ENCODE measurements at places on chromosomes 7 and 10. TPM values are rescaled to one million over a fixed set of nuclear protein-coding genes. Genes with fewer than 3 reads are reported as not detected.

DNA sequence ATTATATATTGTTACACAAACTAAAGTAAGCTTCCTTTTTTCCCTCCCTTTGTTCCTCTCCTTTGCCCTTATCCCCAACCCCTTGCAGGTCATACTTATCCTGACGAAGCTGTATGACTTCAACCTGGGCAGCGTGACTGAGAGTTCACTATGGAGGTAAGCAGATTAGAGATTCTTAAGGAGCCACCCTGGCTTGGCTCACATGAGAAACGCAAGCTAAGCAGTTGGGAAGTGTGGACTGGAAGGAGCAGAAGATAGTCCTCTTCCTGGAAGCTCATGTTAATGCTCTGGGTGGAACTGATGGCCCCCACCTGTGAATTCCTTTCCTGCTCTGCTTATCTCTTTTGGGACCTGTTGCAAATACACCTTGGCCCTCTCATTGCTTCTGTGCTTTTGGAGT, 201.6 kb downstream of the SORCS3 start:
- no peak for DNase-seq

DNA sequence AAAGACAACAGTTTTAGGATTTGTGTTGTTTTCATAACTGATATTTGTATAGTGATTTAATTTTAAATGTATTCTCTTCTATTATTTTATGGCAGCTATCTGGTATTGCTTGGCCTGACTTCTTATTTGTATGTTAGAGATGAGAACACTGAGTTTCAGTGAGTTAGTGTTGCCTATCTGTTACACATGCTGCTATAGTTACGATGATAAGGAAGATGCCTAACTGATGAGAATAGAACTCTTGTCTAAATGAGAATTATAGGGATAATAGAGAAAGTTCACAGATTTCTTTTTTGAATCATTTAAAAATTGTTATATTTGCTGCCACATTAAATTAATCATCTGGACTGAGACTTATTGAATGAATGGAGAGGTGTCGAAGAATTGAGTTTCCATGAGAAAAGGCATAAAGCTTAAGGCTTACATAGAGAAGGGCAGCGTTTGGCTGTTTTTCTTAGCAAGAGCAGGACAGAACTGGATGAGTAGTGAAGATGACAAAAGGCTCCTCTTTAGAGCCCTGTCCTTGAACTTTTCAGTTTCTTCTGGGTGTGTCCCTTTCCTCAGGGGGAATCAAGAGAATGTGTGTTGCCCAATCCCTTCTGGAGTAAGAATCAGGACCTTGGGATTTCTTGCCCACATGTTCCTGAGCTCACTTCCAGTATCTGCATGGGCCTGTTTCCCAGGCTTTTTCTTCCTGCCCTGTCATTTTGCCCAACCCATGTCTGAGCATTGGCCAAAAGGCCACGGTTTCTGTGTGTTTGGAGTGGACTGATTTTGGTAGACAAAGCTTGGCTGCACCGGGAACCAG, 195.6 kb upstream of the CSTF2T start:
- DNase-seq = no peak

The SPOCK2 gene
- total RNA-seq = 8.3 TPM

The EPHB6 gene
- total RNA-seq = 15.9 TPM

The LIPM gene
- total RNA-seq = not detected
